ENCODE measurements at places on chromosomes 7 and 10. TPM values are rescaled to one million over a fixed set of nuclear protein-coding genes. Genes with fewer than 3 reads are reported as not detected.
A peak's percentile ranks its signal among the peaks of the same experiment; 100 is the strongest.

- no peaks in the 10 kb centered on the region for H3K36me3 ChIP-seq
- no peak overlapping the region for H3K4me3 ChIP-seq
- no peak for DNase-seq
- H3K27me3 ChIP-seq, result no peaks in the 10 kb centered on the region
Observed at GRCh38 chr7:24831240-24831639, 74.0 kb upstream of the GSDME start.

- peak overlapping the region; percentile 70 for H3K4me3 ChIP-seq
- peak overlapping the region; percentile 84 for H3K27ac ChIP-seq
- no peaks in the 10 kb centered on the region for H3K27me3 ChIP-seq
- H3K4me1 ChIP-seq, result peaks cover 61% of the 10 kb centered on the region
- peaks cover 9% of the 10 kb centered on the region for H3K36me3 ChIP-seq
Observed at GRCh38 chr10:102115775-102116174, 4.4 kb downstream of the LDB1 start.

- no peak overlapping the region for H3K27ac ChIP-seq
- no peak overlapping the region for H3K4me3 ChIP-seq
- H3K4me1 ChIP-seq, result no peaks in the 10 kb centered on the region
- H3K27me3 ChIP-seq, result no peaks in the 10 kb centered on the region
Observed at GRCh38 chr10:11401264-11402235, 209.9 kb downstream of the USP6NL start.

- H3K27ac ChIP-seq, result no peak overlapping the region
- no peaks in the 10 kb centered on the region for H3K4me1 ChIP-seq
- H3K4me3 ChIP-seq, result no peak overlapping the region
Observed at GRCh38 chr10:31953080-31953479, 24.4 kb upstream of the ARHGAP12 start.

GRCh38 chr10:17673471-17674061, 29.6 kb downstream of the STAM start:
- no peak overlapping the region for H3K4me3 ChIP-seq
- no peak for DNase-seq
- peaks cover 12% of the 10 kb centered on the region for H3K4me1 ChIP-seq
- no peaks in the 10 kb centered on the region for H3K27me3 ChIP-seq
- H3K27ac ChIP-seq, result no peak overlapping the region

The OR2A25 gene
- not detected for total RNA-seq

The HNRNPA2B1 gene
- 343 TPM for total RNA-seq

All from upper lobe of right lung (tissue), 1 donor.